ENCODE measurements at places on chromosomes 1 and 21. TPM values are rescaled to one million over a fixed set of nuclear protein-coding genes. Genes with fewer than 3 reads are reported as not detected.

DNA sequence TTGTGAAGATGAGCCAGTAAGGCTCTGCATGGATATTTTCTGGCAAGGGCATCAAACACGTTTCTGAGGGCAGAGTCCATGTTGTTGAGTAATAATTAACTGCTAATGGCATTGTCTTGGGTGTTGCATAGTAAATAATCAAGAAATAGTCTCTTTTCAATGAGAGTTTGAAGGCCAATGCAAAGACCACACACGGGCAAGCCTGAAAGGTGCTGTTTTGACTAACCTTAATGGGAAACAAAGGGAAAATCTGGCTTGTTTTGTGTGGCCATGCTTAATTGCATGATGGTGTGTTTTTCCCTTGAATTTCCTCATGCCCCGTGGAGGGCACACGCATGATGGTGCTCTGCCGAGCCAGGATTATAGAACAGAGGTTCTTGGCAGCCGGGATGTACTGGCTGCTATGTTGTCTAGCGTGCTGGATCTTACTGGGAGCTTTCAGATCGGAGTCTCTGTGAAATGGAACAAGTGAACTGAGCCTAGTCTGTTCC is 127.6 kb downstream of the NOS1AP start:
- no peaks in the 10 kb centered on the region for H3K36me3 ChIP-seq
- no peak overlapping the region for H3K27ac ChIP-seq
- no peaks in the 10 kb centered on the region for H3K27me3 ChIP-seq
- peaks cover 3% of the 10 kb centered on the region for H3K4me1 ChIP-seq

The KLHDC8A gene
- total RNA-seq, result 0.58 TPM

The CYP4X1 gene
- total RNA-seq, result 0.57 TPM

DNA sequence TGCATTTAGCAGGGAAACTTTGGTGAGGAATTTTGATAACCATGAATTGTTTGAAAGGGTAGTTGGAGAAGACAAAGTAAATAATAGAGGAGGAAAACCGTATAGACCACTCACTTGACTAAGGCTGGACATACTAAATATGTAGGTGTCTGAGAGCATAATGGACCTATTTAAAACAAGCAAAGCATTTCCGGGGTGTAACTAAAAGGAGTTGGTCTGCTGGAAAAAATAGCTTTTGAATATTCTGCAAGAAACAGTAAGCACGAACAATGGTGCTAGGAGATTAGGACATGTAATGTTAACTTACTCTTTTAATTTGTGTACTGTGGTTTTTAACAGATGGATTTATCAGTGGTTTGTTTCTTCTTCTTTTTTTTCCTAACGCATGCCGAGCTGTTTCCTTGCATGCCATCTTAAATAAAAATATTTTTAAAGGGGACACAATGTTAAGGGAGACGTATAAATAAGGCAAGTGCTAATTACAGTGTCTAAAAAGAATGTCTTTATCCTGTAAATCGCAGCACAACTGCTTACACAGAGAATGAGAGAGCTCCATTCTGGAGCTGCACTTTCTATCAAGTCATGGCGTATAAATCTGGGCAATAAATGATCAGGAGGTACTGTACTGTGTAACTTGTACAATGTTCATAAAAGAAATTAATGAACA is 492.1 kb downstream of the LMO4 start:
- no peaks in the 10 kb centered on the region for H3K27me3 ChIP-seq
- H3K36me3 ChIP-seq, result no peaks in the 10 kb centered on the region
- DNase-seq, result no peak
- no peak overlapping the region for H3K27ac ChIP-seq
- no peaks in the 10 kb centered on the region for H3K4me1 ChIP-seq

Measured in colonic mucosa (tissue), 4 donors.